ENCODE measurements at places on chromosomes 4 and X. TPM values are rescaled to one million over a fixed set of nuclear protein-coding genes. Genes with fewer than 3 reads are reported as not detected.

Gene STATH
- not detected for total RNA-seq

GRCh38 chr4:11313157-11313943, 115.3 kb downstream of the HS3ST1 start:
- DNase-seq, result no peak

Gene CENPVL1
- 0.11 TPM for total RNA-seq

DNA sequence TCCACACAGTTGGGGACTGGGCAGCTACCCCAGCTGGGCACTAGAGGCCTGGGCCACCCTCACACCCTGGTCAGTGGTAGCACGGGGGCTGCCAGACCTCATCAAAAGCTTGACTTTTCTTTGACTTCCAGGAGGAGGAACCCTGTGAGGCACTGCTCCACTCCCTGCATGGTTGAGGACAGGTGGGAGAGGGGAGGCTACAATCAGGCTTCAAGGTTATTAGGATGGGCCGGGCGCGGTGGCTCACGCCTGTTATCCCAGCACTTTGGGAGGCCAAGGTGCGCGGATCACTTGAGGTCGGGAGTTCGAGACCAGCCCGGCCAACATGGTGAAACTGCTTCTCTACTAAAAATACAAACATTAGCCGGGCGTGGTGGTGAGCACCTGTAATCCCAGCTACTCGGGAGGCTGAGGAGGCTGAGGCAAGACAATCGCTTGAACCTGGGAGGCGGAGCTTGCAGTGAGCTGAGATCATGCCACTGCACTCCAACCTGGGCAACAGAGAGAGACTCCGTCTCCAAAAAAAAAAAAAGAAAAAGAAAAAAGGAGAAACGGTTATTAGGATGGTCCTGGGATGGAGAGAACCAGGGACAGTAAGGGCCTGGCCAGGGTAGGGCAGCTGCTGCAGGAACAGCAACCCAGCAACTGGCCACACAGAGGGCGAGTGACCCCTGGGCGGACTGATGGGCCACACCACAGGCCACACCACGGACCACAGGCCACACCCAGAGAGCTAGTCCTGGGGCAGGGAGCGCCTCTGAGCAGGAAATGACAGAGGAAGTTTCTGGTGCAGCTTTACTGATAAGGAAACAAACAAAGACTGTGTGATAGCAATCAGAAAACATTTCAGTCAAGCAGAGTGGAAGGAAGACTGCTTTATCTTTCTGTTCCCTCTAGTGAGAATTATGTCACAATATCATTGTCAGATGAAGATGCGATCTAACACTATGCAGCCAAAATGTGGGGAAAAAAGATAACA, 20.5 kb upstream of the OPN1LW start:
- DNase-seq, result peak; percentile 2

Gene ZRSR2
- 3.8 TPM for total RNA-seq

DNA sequence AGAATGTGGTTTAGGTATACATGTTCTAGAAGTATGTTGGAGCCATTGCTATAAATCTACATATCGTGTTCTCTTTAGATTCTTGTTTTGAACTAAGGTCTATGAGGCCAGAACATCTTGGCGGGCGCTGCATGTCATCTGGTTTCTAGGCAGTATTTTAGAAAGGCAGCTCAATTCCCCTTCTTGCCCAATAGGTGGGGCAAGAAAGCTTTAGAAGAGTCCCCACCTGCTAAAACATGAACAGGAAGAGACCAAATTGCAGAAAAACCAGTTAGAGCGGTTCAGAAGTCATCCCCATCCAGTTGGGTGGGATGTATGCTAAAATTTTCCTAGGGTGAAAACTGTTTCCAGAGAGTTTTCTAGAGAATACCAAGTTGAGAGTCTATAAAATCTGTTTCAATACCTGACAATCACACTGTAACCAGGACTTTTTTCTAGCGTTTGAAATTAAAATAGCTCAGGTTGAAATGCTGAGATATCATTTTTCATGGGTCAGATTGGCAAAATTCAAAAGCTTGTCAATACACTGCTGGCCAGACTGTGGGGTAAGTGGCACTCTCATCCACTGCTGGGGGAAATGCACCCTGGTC, 17.5 kb upstream of the SH3KBP1 start:
- DNase-seq, result no peak

- peak; percentile 21 for DNase-seq
Observed at GRCh38 chr4:107615809-107616208, 104.2 kb downstream of the PAPSS1 start.

Gene AFM
- not detected for total RNA-seq

DNA sequence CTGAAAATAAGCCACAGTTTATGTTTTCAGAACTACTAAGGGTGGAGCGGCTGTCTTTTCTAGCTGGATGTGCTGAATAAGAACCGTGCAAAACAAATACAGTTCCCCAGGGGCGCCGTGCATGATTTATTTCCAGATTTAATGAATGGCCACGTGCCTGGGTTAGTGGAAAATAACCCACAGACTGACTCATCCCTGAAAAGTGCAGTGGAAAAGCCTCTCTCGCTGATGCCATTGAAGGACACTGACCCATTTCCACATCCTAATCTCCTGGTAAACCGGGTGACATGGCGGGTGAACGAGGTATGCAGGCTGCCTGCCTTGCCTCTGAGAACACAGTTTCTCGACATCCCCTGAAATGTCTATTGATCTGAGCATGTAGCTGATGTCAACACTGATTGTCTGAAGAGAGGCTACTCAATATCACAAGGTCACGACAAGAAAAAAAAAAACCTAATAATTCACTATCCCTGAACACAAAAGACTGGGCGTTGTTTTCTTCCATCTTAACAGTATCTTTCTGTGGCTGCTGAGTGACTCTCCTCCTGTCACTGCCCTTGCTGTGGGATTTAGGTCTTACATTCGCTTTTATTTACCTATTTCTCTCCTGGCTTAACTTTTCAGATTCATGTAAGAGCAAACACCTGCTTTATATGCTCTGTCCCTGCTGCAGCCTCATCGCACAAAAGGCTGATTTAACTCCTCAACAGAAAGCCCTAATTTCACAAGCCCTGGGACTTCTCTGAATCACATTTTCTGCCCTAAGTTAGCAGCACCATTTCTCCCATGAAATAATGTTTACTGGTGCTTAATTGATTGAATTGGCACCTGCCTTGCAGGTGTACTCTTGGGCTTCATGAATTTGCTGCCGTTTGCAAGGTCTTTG, 76.9 kb upstream of the SCOC start:
- peak; percentile 94 for DNase-seq

- DNase-seq, result no peak
Observed at GRCh38 chr4:630656-631055, 5.3 kb downstream of the PDE6B start.

DNA sequence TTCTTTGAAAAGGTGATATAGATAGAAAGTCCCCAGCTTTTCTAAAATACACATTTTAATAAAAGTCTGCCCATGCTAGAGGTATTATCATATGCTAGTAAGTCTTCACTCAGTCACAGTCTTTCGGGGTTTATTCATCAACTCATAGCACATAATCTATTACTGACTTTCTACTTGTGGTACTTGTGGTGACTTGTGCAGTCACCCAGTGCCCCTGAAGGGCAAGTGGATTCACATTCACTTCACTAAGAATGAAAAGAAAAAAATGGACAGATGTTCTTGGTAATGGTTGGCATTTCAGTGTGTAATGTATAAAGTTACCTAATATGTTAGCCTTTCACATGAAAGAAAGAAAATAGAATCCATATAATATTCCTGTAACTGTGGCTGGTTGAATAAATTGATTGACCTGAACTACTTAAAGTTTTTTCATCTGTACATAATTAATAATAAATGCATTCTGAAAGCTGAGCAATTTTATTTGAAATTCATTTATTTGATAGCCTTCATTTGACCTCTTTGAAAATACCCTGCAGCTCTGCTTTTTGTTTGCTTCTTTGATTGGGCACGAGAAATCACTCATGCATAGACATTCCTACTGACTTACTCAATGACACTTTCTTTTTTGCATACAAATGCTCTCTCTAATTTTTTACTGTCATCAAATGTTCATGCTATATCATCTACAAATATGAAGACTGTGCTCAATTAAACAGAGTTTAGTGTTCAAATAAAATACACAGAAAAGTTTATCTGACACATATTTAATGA, 39.5 kb upstream of the ZNF330 start:
- DNase-seq, result peak; percentile 42

DNA sequence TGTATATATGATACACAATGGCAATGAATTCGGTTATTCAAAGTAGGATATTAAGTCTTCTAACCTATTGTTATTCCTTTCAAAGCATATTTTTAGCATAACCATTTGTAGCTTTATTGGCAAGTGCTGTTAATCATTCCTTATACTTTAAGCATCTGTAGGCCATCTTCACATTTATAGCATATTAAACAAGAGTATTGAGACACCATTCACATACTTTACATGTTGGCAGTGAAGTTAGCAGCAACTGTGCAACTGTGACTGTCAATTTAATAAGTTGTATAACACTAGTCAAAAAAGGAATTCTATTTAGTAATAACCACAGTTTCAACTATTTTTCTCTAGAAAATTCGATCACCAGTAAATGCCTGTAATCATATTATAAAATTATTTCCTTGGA, 107.3 kb upstream of the MYOZ2 start:
- DNase-seq, result peak; percentile 31

DNA sequence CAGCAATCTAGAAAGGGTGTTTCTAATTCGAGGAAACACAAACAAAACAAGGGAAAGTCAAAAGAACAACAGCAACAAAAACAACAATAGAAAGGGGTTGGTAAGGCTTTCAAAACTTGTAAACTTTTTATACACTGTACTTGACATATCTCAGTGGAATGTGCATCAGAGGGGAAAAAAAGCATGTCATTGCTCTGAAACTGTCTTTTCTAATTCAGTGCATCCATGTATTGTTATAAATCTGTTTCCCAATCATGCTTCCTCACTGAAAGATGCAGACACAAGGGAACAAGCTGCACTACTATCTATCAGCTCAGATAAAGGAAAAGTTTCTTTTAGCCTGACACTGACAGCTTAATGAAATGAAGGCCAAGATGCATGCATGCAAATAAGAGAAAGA, 44.2 kb upstream of the PCDH18 start:
- DNase-seq, result no peak

DNA sequence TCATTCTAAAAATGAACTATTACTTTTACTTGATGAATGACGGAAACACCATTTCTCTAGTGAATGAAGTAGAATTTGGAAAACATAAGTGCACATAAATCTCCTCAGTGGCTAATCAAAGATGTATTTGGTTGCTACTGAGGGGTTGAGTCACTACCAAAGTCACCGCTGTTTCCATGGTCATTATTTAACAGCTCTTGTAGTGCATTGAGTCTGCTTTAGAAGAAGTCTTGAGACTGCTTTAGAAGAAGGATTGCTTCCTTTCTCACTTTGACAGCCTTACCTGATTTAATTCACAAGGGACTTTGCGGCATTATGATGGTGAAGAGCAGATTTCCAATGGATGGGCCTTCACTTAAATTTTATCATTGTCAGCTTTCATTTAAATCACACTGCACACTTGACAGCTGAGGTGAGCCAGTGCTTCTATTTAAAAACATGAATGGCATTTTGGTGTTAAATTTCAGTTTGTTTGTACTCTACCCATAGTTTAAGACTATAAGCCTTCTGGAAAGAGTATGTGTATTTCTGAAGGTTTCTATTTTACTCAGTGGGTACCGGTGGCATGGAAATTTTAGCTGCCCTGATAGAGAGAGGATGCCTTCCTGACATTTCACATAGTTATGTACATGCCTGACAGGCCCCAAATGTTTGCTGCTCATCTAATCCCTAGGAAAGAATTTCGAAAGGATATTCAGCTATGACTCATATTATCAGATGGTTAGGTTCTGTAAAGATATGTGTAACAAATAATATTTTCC, 9.5 kb downstream of the ASB5 start:
- DNase-seq, result peak; percentile 80

Gene SEPSECS
- 5.2 TPM for total RNA-seq

DNA sequence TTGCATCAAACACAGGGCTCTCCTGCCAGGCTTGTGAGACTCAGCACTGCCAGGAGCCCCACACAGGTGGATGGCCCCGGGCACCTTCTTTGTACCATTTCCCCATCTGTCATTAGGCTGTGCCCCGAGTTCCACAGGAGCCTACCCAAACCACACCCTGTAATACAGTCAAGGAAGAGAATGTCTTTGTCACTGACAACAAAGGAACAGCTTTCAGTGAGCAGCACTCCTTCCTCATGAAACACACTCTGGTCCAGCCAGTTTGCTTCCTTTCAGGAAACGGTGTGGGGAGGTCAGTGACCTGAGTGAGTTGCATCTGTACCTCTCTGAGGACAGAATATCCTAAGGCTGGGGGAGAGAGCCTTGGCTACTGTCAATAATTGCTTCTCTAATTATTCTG, 53.7 kb downstream of the LNX1 start:
- DNase-seq, result no peak

GRCh38 chrX:151985955-151986354, 11.5 kb upstream of the GABRE start:
- peak; percentile 56 for DNase-seq

DNA sequence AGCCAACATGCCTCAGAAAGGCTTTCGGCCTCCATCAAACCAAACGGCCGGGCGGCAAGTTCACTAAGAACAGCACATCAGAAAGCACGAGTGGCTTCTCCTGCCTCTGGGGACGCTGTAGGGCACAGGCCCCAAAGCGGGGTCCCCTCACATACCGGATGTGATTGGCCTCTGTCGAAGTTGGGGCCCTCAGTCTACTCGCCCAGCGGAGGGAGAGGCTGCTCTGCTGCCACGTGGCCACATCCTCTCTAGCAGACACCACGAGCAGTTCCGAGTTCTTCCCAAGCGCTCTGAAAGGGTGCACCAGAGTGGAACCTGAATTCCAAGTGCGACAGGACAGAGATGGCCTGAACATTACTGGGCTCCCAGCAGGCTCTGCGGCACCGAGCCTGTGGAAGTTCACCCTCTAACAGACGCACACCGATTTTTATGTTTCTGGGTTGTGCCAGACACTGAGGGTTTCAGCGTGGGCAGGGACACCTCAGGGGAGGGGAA, 21.1 kb downstream of the NOP14 start:
- no peak for DNase-seq

GRCh38 chr4:172707622-172708021, 461.0 kb upstream of the GALNT7 start:
- DNase-seq, result no peak

DNA sequence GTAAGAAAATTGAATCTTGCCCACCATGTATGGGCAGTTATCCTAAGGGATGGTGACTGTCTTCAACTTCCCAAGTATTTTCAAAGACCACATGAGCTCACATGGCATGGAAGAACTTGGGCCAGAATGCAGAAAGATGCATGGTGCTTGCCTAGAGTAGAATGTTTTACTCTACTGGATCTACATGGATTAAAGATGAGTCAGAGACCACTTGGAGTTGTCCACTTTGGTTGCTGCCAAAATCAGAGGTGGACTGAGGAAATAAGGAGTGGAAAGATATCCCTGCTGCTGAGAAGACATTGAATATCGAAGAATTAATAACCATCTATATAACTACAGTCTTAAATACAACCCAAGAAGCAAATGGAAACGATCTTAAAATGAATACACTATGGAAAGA, 498.1 kb downstream of the NLGN4X start:
- peak; percentile 41 for DNase-seq

GRCh38 chr4:57318703-57319102, 208.5 kb upstream of the IGFBP7 start:
- DNase-seq, result no peak

Gene PAK3
- total RNA-seq, result not detected
